Progenitor cell of endocrine pancreas (in vitro differentiated cells): ENCODE measurements at places on chromosomes 16 and 17.

- no peak for DNase-seq
These were observed 127.9 kb downstream of the RBFOX3 start for GRCh38 chr17:79482727-79483521.

GRCh38 chr16:1533443-1533951, at the start of gene TMEM204:
TSS of gene TMEM204 (plus strand) at chr16:1533666. CDS start at chr16:1534276, 610 bp downstream.
- no peak for DNase-seq

GRCh38 chr16:11585460-11586377, 1.0 kb downstream of the LITAF start:
- DNase-seq, result no peak

DNA sequence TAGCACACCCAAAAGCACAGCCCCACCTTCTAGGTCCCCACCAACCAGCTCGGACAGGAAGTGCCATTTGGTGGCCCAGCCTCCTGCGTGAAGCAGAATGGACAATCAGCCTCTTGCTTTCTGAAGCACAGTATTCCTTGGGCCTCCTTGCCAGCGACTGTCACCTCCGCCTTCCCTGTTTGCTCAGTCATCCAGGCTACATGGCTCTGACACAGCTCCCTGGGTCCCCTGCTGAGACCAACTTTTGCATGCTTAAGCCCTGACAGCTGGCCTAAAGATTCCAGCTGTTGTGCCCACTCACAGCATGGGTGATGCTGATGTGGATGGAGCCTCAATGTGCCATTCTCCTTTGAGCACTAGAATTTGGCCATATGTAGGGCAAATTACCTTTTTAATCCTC, 4.5 kb upstream of the CACNG5 start:
- DNase-seq, result no peak

GRCh38 chr17:70503449-70503848, 334.1 kb downstream of the KCNJ2 start:
- no peak for DNase-seq

GRCh38 chr17:59620518-59621259, 994 bp downstream of the CLTC start:
- no peak for DNase-seq

DNA sequence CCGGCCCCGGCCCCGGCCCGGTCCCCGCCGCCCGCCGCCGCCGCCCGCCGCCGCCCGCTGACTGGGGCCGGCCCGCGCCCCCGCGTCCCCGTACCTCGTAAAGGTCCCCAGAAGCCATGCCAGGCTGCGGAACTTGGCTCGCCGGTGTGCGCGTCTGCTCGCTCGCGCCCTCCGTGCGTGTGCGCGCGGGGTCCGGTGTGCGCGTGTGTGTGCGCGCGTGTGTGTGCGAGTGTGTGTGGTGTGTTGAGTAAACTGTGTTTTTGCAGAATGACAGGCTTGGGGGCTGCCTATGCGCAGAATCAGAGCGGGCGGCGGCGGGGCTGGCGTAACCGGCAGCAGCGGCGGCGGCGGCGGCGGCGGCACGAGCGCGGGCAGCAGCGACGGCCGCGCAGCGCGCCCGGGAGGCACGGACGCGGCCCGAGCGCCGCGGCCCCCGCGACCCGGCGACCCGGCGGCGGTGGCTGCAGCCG, 307 bp downstream of the CDYL2 start:
- DNase-seq, result peak; percentile 46

GRCh38 chr17:48011405-48012150, 26.0 kb downstream of the COPZ2 start:
- DNase-seq, result no peak

GRCh38 chr16:55510185-55510805, 1.4 kb downstream of the LPCAT2 start:
- no peak for DNase-seq

DNA sequence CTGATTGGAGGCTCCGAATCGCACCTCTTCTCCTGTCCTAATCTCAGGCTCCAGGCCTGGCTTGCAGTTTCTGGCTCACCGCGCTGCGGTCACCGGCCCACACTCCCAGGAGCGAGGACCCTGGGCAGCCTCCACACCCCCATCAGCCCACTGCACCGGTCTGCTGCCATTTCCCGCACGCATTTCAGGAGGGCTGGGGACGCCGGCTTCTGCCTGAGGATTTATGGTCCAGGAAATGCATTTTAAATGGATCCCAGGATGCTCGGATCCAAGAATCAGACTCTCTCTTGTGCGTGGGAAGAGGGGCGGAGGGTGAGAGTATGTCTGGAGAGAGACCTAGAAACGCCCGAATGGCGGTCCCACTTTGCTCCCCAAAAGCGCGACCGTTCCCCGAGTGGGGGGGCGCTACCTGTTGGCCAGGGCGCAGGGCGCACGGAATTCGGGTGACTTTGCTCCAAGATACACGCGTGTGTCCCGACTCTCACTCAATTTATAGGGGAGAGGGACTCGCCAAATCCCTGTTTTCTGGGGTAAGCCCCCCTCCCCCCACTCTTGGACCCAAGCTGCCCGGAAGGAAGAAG, 817 bp upstream of the JPH3 start:
- no peak for DNase-seq

- DNase-seq, result no peak
These were observed 7.5 kb upstream of the KREMEN2 start for GRCh38 chr16:2956579-2956956.

GRCh38 chr17:66584927-66585326, 250.0 kb upstream of the CACNG5 start:
- DNase-seq, result no peak

- DNase-seq, result no peak
These were observed 4.0 kb downstream of the ALDH3A2 start for GRCh38 chr17:19652595-19652994.

DNA sequence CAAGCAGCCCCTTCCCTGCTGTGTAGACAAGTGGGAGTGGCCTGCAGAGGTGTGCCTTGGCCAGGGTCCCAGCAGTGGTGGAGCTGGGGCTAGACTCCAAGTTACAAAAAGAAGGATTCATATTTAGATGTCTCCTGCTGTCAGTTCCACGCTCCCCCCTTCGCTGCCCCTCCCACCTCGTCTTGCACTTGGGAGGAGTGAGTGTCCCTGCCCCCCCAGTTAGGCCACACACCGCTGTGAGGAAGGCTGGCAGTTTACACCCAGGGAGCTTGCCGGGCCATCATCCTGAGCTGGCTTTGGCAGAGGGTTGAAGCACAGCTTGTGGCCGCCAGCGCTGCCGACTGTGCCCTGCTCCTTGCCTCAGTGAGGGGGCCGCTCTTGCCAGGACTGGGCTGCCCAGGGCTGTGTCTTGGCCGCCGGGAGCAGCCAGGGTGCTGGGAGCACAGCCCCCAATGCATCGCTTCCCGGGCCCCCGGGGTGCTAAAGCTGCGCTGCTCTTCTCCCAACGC, 44.3 kb downstream of the ELAC2 start:
- DNase-seq, result no peak

DNA sequence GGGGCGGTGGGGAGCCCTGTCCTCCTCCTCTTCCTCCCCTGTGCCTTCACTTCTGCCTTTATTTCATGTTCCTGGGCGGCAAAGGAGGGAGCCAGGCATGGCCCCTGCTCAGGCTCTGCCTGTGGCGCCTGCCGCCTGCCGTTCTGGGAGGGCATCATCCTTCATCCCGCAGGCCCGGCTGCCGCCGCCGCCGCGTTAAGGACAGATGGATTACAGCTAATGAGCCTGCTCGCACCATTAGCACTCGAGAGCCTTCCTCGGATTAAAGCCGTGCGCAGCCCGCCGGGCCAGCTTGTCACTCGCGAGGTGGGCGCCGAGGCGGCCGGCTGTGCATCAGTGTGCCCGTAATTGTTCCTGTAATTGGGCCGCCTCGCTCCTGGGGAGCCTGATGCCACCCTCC, 127.7 kb upstream of the GSE1 start:
- no peak for DNase-seq

GRCh38 chr16:74761665-74762064, 13.0 kb downstream of the FA2H start:
- DNase-seq, result no peak

DNA sequence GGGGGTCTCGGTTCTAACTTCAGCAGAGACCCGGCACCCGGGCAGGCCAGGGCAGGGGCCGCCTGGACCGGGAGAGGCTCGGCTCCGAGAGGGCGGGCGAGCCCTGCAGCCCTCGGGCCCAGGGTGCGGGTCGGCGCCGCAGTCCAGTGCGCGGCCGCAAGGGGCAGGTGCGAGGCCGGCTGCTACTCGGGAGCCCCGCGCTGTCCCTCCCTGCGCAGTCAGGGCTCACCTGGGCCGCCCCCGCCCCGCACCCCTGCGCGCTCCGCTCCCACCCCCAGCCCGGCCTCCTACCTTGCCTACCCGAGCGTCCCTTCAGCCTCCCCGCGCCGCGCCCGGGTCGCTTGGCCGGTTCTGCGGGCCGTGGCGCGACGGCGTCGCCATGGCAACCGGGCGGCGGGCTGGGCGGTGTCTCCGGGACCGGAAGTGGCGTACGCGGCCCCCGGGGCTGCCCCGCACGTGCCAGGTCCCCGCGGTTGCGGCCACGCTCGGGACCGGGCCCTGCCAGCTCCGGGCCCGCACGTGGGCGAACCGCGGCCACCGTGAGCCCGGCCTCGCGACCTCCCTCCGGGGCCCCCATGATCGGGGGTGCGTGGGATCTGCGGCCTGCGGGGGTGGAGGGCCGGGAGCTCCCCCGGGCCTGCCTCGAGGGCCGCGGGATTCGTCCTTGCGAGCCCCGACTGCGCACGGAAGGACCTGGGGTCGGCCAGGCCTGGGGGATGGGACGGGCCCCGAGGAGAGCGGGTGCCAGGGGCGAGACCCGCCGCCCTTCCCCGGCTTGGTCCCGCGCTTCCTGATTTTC, at the start of gene CYB561:
TSS of gene CYB561 (minus strand) at position 353 of the 799 bp plus-strand sequence. CDS start 8,759 bp downstream, outside the sequence.
- DNase-seq, result peak; percentile 73

DNA sequence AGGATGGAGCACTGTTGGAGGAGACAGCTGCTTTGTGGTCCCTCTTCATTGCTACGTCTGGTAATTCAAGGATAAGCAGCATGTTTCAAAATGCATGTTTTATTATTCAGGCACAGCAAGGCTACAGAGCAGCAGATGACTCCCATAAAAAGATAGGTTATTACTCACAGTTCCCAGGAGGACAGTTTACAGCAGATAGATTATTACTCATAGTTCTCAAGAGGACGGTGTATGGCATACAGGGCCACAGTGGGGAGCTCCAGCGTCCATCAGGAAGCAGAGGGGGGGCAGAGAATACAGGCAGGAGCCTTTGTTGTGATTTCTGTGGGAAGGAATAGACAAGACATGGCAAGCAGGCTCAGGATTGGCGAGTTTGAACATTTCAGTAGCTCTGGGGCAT, 72.9 kb downstream of the DNAH9 start:
- no peak for DNase-seq

GRCh38 chr16:69399361-69399760, 13.6 kb upstream of the TERF2 start:
- DNase-seq, result no peak

DNA sequence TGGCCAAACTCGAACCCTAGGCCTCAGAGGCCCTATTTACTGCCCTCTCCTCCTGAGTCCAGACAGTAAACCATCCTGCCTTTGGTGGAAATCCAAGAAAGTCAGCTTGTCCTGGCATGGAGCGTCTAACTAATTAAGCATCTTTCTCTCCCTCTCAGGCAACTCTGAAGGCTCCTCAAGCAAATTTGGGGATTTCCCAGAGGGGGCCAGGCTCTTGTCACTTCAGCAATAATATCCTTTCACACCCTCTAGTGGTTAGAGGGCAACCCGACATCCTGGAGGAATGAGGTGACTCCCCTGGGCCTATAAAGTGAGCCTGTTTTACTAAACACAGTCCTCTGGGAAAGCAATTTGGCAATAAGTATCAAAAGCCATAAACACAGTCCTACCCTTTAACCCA, 60.4 kb downstream of the NOG start:
- no peak for DNase-seq

DNA sequence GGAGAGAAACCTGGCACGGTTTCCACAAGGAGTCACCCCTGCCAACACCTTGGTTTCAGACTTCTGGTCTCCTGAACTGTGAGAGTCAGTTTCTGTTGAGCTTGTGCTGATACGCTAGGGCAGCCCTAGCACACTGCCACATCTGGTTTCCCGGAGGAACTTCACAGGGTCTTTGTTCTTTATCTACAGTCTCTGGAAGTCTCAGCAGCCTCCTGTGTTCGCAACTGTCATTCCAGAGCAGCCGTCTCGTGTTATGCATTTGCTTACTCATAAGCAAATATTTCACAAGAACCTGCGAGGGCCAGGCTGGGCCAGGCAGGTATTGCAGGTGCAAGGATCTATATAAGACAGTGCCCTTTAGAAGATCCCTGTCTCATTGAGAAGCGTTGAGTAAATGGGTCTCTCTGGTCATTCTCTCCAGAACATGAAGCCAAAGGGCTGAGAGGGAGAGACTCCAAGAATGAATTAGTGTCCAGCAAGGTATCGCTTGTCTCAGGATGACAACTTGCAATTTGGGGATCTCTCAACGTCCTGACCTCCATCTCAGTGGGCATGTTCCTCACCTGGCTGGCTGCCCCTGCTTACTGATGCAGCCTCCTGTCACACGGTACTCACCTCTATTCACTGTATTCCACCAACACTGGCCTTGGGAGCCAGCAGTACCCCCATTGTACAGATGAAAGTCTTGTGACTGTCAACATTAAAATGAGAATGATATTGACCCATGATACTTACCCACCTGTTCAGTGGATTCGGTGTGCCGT, 141.2 kb downstream of the WWOX start:
- DNase-seq, result no peak

- no peak for DNase-seq
These were observed 743 bp downstream of the SHCBP1 start for GRCh38 chr16:46620266-46621005.

DNA sequence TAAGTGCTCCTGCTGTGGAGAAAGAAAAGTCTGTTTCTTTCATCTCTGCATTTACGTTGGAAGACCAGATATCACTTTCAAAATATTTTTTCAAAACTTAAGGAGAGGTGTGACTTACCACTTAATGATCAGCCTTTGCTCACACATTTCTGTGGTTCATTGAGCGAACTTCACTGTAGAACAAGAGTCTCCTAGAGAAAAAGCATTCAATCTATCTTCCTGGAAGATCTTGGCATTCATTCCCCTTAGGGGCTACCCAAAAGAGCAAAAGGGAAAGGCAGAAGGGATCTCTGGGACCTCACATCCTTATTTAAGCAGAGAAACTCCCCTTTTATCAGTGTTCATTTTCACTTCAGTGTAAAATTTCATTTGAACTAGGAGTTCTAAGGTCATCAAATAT, 61.2 kb downstream of the HS3ST3A1 start:
- no peak for DNase-seq

DNA sequence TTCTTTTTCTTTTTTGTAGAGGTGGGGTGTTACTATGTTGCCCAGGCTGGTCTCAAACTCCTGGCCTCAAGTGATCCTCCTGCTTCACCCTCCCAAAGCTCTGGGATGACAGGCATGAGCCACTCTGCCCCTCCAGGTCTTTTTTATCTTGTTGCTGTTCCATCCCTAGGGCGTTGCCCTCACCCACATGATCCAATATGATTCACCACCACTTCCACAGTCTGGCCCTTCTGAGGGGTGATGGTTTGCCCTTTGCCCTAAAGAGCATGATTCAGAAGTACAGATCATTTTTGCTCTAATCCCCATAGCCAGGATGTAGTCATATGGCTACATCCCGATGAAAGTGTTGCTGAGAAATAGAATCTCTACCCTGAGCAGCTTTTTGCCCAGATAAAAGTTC, 18.8 kb downstream of the STX4 start:
- DNase-seq, result no peak

GRCh38 chr17:28744104-28744971, 527 bp downstream of the TRAF4 start:
- DNase-seq, result peak; percentile 82

GRCh38 chr17:42409523-42410318, 13.3 kb downstream of the CAVIN1 start:
- DNase-seq, result no peak
